Mucosa of descending colon (tissue), 3 donors: ENCODE measurements at places on chromosomes 16 and 17. TPM values are rescaled to one million over a fixed set of nuclear protein-coding genes. Genes with fewer than 3 reads are reported as not detected.

ITGB4 gene
- total RNA-seq, result 153 TPM

CYGB gene
- total RNA-seq, result 24.0 TPM

KCNAB3 gene
- total RNA-seq, result 3.9 TPM

ELMO3 gene
- total RNA-seq, result 25.4 TPM

AKTIP gene
- 54.4 TPM for total RNA-seq

SLC35G6 gene
- total RNA-seq, result not detected

DNA sequence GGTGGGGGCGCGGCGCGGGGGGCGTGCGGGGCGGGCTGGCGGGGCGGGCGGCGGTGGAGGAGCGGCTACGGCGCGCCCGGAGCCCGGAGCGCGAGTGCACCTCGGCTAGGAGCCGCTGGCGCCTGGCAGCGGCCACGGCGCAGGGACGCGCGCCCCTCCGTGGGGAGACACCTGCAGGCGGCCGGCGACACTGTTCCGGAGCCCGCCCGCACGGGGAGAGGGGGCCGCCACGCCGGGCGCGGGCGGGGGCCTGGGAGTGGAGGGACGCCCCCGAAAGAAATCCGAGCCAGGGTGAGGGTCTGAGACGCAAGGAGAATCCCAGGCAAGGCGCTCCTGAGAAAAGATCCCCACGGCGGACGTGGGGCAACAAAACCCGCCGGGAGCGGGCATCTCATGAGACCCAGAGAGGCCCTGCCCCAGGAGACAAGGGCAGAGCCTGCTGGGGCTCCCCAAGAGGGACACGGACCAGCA lies at the start of gene GSG1L:
TSS of gene GSG1L (minus strand) at position 124 of the 471 bp plus-strand sequence. CDS start 290 bp downstream, outside the sequence.
- DNase-seq, result no peak

DNA sequence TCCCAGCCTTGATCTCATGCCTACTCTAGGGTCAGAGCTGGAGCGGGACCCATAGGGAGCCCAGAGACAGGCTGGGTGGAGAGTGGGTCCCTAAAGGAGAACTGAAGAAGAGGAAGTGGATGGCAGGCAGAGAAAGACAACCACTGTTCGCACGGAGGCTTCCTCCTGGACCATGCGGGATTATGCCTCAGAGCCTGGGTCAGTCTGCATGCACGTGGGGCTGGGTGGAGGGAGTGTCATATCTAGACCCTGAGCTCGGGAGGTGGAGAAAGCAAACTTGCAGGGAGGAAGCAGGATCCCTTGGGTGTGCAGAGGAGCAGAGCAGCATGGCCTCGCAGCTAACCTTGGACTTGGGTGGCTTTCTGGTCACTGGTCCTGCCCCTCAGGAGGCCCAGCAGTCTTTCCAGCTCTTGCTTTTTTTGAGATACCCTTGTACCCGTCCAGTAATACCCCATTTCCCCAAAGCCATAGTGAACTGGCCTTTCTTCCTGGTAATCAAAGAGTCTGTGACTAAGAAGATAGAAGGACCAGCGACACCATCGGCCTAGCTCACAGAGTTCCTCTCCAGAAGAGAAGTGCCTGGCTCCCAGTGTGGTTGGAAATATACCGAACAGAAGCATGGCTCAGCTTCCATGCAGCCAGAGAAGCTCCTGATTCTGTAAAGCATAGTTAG lies 344.2 kb downstream of the CPPED1 start:
- peak; percentile 39 for DNase-seq

- DNase-seq, result no peak
Measured at GRCh38 chr16:86901483-86901882, 323.1 kb downstream of the FOXL1 start.

GRCh38 chr16:55824473-55825000 lies 8.4 kb downstream of the CES1 start:
- no peak for DNase-seq

DNA sequence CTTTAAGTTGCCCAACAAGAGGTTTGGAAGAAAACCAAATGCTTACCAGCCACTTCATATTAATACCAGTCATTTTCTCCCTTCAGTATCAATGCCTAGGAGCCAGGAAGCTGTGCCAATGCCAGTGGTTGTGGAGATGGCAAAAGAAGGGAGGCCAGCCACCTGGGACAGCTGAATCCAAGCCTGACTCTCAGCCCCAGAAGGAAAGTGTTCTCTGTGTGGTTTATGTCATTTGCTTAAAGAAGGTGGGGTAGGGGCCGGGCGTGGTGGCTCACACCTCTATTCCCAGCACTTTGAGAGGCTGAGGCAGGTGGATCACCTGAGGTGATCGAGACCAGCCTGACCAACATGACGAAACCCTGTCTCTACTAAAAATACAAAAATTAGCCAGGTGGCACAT lies 13.4 kb downstream of the C17orf78 start:
- DNase-seq, result no peak

- no peak for DNase-seq
Measured at GRCh38 chr16:26026709-26027450, 335.1 kb downstream of the HS3ST4 start.

GRCh38 chr16:67456391-67457081 lies 24.4 kb downstream of the ATP6V0D1 start:
- peak; percentile 81 for DNase-seq

DNA sequence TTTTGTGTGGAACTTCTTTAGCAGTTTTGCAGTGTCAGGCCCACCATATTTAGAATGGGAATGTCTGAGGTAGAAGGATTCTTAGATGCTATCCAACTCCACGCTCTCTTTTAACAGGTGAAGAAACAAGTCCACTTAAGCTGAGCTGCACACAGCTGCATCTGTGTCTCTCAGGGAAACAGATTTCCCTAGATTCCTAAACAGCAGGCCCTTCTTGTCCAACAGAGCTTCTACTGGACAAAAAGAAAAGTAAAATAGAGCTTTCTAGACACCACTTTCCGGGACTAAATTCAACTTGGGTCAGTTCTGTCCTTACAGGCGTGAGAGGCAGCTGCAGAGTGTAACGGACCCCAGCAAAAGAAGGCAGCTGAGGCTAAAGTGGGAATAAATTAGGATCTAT lies 51.7 kb downstream of the SNX11 start:
- DNase-seq, result no peak

DNA sequence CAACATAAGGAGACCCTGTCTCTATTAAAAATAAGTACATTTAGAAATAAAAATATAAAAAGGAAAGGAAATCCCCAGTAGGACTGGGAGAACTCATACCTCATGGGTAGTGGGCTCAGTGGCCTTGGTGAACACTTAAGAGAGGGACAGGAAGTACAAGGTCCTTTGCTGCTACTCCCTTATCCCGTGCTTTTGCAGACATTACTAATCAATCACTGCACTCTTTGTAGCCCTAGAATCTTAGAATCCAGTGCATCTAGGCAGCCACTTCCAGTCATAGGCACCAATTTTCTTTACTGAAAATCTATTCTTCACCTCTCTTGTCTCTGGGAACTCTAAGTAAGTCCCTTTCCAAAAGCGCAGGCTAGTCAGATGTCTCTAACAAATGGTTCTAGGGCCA lies 183.1 kb downstream of the SNX29 start:
- DNase-seq, result no peak

DNA sequence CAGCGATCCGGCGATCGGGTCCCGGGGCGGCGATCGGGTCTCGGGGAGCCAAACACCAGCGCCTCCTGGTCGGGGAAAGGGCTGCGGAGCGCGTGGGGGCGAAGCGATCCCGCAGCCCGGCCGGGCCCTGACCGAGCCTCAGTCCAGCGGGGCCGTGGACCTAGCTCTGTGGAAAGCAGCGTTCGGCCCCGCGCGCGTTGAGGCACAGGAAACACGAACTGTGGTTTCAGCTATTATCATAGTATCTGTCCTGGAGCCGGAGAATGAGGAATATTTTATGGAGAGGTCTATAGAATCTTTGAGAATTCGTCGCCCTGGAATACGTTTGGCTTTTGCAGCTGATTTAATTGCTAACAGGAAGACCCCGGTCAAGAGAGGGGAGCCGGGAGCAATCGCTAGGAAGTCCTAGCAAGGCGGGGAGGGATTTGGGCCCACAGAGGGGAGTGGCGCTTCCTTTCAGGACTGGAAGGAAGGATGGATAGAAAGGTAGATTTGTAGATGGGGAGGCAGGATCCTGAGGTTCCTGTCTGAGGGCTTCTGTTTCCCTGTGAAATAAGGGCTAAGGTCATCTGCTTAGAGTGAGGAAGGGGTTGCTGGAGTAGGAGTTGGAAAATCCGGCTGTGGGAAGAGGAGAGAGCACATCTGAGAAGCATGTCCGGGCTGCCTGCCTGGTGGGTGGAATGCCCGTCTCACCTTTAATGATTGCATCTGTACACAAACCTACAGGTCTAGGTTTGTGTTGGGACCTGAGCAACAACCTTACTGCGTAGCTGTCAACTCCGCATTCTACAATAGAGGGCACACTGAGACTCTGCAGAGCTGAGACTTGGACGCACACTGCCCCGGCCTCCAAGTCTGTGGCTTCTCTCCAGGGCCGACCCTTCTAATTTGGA lies 770 bp downstream of the CCNF start:
- DNase-seq, result peak; percentile 22

GRCh38 chr17:42053731-42054500 lies 3.5 kb upstream of the C17orf113 start:
- no peak for DNase-seq

- DNase-seq, result no peak
Measured at GRCh38 chr16:25785361-25785760, 93.6 kb downstream of the HS3ST4 start.

- DNase-seq, result peak; percentile 45
Measured at GRCh38 chr16:49754495-49755312, 101.2 kb downstream of the ZNF423 start.

- no peak for DNase-seq
Measured at GRCh38 chr17:33013596-33014375, 22.1 kb downstream of the SPACA3 start.

DNA sequence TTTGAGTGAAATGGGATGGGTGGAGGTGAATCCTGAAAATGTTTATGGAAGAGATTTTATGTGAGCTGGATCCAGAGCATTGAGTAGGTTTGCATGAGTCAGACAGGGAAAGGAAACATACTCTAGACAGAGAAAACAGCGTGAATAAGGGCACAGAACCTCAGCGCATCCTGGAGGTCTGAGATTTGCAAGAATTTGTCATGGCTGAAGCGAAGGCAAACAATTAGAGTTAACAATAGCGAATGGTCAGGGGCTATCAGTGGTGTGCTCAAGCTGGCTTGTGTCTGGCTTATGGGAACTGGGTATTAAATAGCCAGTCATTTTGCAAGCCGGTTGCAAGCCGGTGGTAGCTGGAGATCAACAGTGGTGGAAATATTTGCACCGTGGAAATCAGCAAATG lies 36.4 kb downstream of the MAP2K6 start:
- DNase-seq, result no peak

DNA sequence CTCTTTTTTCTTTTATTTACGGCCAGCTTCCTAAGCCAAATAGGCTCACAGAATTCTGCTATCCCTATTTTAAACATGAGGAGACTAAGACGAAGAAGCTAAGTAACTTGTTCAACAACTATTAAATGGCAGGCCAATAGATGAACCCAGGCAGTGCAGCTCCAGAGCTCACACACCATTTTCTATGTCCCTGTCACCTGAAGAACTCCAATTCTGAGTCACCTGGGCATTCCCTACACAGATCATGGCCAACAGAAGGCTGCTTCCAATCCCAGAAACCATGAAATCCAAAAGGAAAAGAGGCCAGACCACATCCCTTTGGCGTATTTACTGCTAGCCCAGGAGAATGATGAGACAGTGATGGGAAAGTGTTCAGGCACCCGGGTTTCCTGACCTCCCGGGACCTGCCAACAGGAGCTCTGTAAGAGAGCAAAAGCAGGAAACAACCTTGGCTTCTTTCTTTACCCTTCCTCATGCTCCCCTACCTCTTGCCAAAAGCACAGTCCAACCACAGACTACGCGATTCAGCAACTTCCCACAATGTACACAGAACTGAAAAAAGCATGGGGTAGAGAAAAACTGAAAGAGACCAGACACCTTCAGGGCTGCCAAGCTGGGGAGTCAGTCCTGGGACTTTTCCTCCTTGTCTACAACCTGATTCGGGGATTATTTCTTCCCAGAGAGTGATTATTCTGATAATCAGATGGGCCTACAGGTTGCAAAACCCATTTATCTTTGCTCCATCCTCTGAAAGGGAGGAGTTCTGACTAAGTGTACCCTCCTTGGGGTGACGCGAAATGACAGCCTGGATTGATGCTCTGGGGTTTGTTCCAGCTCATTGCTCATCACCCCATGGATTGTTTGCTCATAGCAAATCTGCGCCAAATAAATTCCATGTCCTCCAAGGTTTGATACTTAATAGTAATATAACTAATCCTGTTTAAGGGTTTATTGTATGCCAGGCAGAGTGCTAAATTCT lies 47.8 kb upstream of the HAS3 start:
- no peak for DNase-seq

DNA sequence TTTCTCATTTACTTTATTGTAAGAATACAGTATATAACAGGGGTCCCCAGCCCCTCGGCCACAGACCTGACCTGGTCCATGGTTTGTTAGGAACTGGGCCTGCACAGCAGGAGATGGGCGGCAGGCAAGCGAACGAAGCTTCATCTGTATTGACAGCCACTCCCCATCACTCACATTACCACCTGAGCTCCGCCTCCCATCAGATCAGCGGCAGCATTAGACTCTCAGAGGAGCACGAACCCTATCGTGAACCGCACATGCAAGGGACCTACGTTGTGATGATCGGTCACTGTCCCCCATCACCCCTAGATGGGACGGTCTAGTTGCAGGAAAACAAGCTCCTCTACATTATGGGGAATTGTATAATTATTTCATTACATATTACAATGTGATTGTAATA lies 410.6 kb downstream of the SLC39A11 start:
- DNase-seq, result no peak

DNA sequence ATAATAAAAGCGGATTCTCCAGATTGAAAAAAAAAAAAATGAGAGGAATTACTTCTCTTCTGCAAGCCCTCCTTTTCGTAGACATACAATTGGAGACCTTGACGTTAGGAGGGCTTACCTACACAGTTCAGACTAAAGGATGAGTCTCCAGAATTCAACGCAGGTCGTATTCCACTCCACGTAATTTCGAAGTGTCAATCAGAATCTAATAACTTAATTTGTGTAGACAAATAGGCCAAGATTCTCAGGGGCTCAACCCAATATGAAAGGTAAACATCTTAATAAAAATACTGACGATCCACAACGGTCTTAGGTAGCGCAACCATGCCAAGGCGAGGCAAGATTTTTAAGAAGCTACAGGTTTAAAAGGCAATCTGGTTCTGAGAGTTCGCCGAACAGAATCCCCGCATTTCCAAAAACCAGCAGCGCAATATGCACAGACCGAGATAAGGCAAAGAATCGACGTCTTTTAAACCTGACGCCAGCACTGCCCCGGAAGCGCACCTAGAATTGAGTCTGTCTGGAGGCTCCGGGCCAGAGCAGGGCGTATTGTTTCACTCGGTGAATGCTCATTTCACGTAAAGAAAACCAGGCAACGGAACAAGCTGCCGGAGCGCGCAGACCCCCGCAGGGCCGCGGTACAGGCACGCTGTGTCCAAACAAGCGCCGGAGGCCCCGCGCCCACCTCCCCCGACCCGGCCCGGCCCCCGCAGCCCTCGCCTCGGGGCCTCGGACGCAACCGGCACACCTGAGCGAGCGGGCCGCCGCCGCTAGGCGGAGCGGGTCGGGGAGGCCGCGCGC lies 623 bp downstream of the MBTPS1 start:
- no peak for DNase-seq
